ENCODE measurements at places on chromosomes 7 and 10. TPM values are rescaled to one million over a fixed set of nuclear protein-coding genes. Genes with fewer than 3 reads are reported as not detected.

DNA sequence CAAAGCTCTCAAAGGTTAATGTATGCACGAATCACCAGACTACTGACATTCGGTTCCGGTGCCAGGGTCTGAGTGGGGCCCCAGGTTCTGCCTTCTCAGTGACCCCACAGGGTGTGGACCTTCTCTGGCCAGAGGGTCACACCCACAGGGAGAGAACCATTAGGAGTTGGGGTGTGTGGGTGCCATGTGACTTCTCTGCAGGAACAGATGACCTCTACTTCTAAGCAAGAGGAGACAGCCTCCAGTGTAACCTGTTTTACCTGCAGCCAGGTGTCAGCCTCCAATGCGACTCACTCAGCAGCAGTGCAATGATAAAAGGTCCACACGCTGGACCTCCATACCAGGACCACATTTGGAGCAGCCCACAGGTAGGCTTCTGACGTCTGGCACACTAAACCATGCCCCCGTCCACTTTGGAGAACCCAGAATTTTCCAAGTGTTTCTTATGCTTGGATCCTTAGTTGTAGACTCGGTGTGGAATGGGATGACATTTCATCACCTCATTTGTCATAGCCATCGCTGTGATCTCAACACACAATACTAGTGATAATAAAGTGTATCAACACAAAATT is 16.2 kb upstream of the INSIG1 start:
- no peak overlapping the region for H3K27ac ChIP-seq
- no peak overlapping the region for H3K4me3 ChIP-seq
- H3K4me1 ChIP-seq = peaks cover 97% of the 10 kb centered on the region
- DNase-seq = no peak
- H3K27me3 ChIP-seq = peaks cover 9% of the 10 kb centered on the region

The SLC18A3 gene
- not detected for total RNA-seq

The GIMAP8 gene
- total RNA-seq = 25.1 TPM

- DNase-seq = no peak
- no peak overlapping the region for H3K4me3 ChIP-seq
- no peak overlapping the region for H3K27ac ChIP-seq
These were observed 527.2 kb downstream of the GATA3 start for GRCh38 chr10:8581521-8582225.

DNA sequence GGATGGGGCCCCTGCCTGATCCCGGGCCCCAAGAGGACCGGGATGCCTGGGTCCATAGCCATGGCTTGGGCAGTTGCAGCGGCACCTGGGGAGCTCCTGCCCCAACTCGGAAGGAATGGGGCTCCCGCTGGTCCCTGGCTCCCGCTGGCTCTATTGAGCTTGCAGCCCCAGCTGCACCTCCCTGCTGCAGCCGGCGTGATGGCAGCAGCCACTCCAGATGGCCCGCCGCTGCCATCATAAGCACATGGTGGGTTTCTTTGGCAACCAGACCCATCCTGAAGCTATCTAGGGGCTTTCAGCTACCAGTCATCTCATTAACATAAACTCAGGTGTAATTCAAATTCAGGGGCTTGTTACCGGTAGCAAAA is 11.1 kb upstream of the DNMBP start:
- H3K4me1 ChIP-seq = peaks cover 7% of the 10 kb centered on the region
- H3K27me3 ChIP-seq = peaks cover 28% of the 10 kb centered on the region
- DNase-seq = no peak
- no peak overlapping the region for H3K27ac ChIP-seq

GRCh38 chr7:1049006-1049741 is 4.8 kb downstream of the GPR146 start:
- peak overlapping the region; percentile 40 for H3K27ac ChIP-seq
- H3K27me3 ChIP-seq = no peaks in the 10 kb centered on the region
- no peaks in the 10 kb centered on the region for H3K36me3 ChIP-seq

GRCh38 chr7:96034940-96035727 is 262.8 kb downstream of the DYNC1I1 start:
- no peaks in the 10 kb centered on the region for H3K36me3 ChIP-seq
- DNase-seq = no peak
- no peak overlapping the region for H3K4me3 ChIP-seq
- no peaks in the 10 kb centered on the region for H3K4me1 ChIP-seq
- no peak overlapping the region for H3K27ac ChIP-seq
- H3K27me3 ChIP-seq = peaks cover 16% of the 10 kb centered on the region

The OLAH gene
- total RNA-seq = 4.0 TPM

GRCh38 chr10:97676770-97677581 is 10.1 kb downstream of the AVPI1 start:
- no peaks in the 10 kb centered on the region for H3K27me3 ChIP-seq
- peaks cover 17% of the 10 kb centered on the region for H3K4me1 ChIP-seq
- no peak overlapping the region for H3K4me3 ChIP-seq
- DNase-seq = peak; percentile 52
- H3K27ac ChIP-seq = no peak overlapping the region
- H3K36me3 ChIP-seq = peaks cover 17% of the 10 kb centered on the region

The MTG1 gene
- total RNA-seq = 41.7 TPM

DNA sequence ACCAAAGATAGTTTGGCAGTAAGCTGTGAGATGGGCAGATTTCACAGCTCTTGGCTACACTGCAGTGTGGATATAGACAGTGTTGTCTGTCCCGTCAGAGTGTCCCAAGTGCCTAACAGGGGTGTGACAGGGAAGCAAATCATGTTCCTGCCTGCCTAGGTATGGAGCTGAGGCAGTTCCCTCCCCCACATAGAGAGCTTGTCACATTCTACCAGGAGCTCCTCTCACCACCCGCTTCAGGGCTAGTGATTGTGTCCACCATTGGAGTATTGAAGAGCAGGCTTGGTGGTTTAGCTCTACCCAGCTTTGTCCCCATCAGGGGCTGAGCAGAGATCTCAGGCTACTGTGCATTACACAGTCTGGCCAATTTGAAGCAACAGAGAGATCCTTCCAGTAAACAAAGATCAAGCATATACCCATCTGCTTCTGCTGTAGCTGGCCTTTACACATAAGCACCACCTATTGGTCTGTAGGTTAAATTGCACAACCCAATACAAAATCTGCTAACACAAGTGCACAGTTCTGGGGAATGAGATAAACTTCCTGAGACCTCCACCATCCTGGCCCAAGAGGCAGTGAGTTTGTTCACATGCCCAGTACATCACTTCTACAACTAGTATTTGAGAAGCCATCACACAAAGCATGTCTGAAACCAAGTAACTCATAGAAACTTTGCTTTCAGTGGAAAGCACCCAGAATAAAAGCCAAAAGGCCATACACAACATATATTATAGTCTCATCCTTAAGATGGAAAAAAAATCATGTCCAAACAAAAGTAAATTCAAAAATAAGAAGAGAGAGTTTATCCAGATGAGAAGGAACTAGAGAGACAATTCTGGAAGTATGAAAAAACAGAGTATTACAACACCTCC is 67.3 kb downstream of the GLCCI1 start:
- no peaks in the 10 kb centered on the region for H3K27me3 ChIP-seq
- H3K36me3 ChIP-seq = peaks cover 21% of the 10 kb centered on the region
- H3K27ac ChIP-seq = no peak overlapping the region
- H3K4me1 ChIP-seq = peaks cover 19% of the 10 kb centered on the region

GRCh38 chr10:49595003-49595712 is 15.0 kb upstream of the SLC18A3 start:
- no peak for DNase-seq
- H3K4me1 ChIP-seq = no peaks in the 10 kb centered on the region
- H3K36me3 ChIP-seq = no peaks in the 10 kb centered on the region
- H3K4me3 ChIP-seq = no peak overlapping the region
- no peak overlapping the region for H3K27ac ChIP-seq
- no peaks in the 10 kb centered on the region for H3K27me3 ChIP-seq

The OR6V1 gene
- not detected for total RNA-seq

The NRF1 gene
- total RNA-seq = 21.9 TPM
